ENCODE measurements at places on chromosomes 1 and 21.

GRCh38 chr1:185412385-185413087, 95.5 kb upstream of the IVNS1ABP start:
- no peak for DNase-seq

DNA sequence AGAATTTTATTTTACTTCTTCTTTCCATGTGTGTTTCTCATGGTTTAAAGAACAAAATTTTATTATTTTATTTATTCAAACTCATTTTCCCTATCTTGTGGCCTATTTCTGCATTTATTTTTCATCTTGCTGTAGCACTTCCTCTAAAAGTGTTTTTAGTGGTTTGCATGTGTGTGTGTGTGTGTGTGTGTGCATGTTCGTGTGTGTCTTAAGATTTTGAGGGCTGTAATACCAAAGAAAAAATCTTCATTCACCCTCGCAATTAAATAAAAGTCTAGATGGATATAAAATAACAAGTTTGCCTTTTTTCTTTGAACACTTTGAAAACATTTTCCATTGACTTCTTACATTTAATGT, 24.6 kb upstream of the FCRL3 start:
- DNase-seq: no peak

DNA sequence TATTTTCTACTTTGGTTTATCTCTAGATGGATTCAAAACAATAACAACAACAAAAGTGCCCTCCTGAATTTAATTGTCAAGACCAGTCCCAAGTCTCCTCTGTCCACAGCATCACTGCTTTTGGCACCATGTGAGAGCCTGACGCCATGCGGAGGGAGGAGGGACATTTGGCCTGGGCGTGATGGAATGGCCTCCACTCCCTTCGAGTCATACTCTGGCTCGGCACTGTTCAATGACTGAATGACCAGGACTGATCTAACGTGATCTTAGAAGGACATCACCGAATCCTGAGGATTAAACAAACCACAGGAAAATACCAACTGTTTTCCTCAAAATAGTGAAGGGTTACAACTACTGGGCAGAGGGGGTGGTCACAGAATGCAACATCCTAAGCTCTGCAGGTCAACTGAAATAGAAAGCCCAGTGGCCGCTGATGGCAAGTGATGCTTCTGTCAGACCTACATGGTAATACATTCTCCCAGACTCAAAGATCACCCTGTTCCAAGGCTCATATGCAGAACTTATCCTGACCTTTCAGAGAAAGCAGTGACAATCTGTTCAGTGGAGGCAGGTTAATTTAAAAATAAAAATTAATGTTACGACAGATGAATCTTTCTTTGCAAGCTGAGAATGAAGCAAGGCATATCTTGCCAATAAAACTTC, 19.1 kb downstream of the SRSF4 start:
- DNase-seq: no peak

- peak; percentile 34 for DNase-seq
Measured at GRCh38 chr1:56644919-56645676, at the start of gene PRKAA2. Gene PRKAA2, plus strand, starts transcription at chr1:56645314. Its CDS starts 74 bp downstream, at chr1:56645388.

GRCh38 chr1:76128096-76128495, 53.5 kb downstream of the ST6GALNAC3 start:
- no peak for DNase-seq

DNA sequence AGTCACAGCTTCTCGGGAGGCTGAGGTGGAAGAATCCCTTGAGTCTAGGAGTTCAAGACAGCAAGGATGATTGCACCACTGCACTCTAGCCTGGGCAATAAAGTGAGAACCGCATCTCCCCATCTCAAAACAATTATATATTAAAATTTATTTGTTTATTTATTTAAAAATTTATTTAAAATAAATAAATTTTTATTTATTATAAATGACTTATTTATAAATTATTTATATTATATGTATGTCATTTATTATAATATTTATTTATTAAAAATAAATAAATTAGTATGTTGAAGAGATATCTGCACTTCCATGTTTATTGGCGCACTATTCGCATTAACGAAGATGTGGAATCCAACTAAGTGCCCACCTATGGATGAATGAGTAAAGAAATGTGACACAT, 683.2 kb upstream of the BRINP3 start:
- DNase-seq: no peak

DNA sequence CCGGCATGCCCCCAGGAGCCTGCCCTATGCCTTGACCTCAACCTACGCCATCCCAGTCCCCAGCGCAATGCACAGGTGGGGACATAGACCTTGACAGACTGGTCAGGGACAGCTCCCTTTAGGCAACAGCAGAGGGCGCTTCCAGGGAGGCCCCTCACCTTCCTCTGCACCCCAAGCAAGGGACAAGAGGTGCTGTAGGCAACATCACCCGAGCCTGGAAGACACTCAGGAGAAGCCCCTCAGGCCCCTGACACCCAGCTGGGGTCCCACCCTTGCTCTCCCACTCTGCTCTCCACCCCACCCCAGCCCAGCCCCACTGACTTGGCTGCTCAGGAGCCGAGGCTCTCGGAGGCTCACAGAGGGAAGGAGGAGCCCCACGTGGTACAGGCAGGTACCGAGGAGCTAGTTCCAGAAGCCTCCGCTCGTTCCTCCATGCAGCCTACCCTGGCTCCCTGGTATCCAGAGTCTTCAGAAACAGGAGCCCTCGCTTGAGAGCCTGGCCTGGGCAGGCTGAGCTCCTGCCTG, 2.4 kb upstream of the WNT3A start:
- DNase-seq: no peak

GRCh38 chr1:47803815-47804501, 193.2 kb downstream of the TRABD2B start:
- no peak for DNase-seq

DNA sequence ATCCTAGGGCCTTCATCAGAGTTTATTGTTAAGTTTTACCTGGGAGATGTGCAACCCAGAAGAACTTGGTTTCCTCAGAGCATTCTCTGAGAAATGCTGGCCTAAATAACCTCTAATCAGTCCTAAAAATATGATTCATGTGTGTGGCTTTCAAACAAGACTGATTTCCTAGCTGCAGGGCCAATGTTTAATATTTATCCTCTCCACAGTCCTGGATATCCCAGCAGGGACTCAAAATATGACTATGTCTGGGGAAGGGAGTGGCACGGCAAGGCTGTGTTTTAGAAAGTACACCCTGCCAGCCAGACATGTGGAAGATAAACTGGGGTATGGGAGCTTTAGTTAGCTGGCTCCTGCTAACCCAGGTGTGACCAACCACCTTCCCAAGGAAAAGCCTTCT, 26.3 kb downstream of the PLPP3 start:
- no peak for DNase-seq

DNA sequence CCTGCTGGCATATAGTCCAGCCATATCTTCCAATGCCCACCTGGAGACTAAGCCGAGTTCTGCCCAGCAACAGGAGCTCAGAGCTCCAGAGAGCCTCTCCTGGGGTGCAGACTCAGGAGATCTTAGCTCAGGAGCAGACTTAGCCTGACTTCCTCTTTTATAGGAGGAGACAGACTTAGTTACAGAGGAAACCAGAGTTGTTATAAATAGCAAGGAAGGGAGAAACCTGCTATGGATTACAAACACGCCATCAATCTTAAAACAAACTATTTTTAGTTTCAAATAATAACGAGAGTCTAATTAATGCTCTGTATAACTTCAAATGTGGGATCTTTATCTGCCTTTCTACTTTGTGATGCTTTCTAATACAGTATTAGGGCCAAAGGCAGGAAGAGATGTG, 3.3 kb upstream of the KIF21B start:
- peak; percentile 12 for DNase-seq

- DNase-seq: no peak
Measured at GRCh38 chr1:24567792-24568388, 12.0 kb downstream of the NCMAP start.

- no peak for DNase-seq
Measured at GRCh38 chr1:55519937-55520683, 304.9 kb upstream of the USP24 start.

GRCh38 chr1:46535063-46535462, 16.4 kb downstream of the KNCN start:
- no peak for DNase-seq

DNA sequence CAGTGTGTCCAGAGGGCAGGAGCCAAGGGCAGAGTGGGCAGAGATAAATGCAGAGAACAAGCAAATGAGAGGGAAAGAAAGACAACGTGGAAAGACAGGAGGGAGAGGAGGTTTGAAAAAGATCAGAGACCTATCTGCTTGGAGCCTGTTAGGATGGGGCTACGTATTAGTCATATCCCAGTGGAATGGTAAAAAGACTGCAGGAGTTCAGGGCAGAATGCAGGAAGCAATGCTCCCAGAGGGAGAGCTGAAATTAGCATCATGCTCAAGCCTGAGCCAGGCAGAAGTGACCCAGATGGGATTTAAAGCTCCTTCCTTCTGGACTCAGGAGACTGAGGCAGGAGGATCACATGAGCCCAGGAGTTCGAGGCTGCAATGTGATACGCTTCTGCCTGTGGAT, 261.3 kb upstream of the CHRM3 start:
- DNase-seq: no peak

DNA sequence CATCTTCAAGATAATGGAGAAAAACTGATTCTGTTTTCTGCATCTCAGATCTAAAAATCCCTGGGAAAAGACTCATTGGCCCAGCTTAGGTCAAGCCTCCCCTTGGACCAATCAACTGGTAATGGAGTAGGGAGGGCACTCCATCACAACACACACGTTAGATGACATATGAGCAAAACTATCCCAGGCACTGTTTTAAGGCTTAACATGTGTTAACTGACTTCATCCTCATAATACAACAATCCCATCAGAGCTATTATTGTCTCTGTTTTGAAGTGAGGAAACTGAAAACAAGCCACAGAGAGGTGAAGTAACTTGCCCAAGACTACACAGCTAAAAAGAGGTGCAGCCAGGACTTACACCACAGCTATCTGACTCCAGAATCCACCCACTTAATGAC, 14.7 kb upstream of the CITED4 start:
- DNase-seq: no peak

DNA sequence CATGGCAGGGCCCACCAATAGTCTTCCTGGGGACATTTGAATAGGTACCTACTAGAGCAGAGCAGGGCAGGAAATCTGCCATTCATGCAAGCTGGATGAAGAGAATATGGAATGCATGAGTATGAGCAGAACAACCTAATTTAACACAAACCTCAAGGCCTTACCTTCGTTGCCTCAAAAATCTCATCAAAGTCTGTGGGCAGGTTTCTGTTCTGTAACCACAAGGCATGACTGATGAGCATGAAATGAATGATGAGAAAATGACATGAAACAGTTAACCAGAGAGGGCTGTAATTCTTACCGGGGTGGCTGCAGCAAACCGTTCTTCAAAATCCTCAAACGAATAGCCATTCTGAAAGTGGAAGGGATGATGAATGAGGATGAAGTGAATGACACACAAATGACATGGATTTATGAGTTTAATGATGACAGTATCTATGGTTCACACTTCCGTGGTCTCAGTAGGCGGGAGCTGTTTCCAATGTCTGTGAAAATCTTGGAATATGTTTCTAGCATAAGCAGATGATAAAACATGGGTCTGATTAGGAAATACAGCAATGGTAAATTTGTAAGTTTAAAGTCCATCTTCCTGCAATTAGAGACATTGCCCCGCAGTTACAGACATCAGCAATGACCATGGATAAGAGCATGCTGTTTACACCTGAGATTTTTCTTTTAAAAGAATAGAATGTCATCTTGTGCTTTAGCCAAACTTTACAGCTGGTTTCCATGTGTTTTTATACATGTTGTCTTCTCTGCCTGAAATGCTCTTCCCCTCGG, 67.6 kb upstream of the C8B start:
- no peak for DNase-seq

- no peak for DNase-seq
Measured at GRCh38 chr1:65769636-65770035, 23.1 kb upstream of the PDE4B start.

DNA sequence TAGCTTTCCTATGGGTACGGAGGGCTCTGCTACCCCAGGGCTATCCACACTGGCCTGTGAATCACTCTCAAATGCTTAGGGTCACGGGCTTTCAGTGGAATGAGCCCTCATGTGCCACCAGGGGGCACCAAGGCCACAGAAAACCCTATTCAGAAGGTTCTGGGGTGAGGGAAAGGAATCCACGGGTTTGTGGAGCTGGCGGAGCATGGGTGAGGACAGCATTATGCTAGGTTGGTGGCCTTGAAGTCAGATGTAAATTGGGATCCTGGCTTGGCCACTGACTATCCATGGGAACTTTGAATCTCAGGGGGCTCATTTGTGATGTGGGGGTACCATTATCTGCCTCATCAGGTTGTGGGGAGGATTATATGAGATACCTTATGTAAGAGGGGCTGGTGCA, 5.1 kb upstream of the LAMTOR5 start:
- peak; percentile 81 for DNase-seq

- DNase-seq: no peak
Measured at GRCh38 chr1:184632415-184633175, 122.1 kb downstream of the EDEM3 start.

- DNase-seq: no peak
Measured at GRCh38 chr1:26838474-26839338, 12.2 kb downstream of the ZDHHC18 start.

DNA sequence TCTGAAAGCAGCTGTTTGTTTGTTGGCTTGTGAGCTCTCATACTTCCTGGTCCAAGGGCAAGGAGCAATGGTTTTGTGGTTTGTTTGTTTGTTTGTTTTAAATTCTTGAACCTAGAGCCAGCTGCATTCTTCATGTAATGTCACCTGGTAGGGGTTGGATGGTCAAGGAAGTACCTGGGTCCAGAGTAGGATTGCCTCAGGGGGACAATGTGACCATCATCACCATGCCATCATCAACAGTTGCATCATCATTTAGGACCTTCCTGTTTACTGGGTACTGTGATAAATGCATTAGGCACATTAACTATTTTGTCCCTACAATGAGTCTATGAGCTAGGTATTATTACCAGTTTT, 14.7 kb upstream of the MYOG start:
- no peak for DNase-seq

- DNase-seq: no peak
Measured at GRCh38 chr21:38363693-38364092, 106.9 kb downstream of the KCNJ15 start.

- DNase-seq: no peak
Measured at GRCh38 chr1:151924691-151925587, 15.6 kb upstream of the THEM4 start.

DNA sequence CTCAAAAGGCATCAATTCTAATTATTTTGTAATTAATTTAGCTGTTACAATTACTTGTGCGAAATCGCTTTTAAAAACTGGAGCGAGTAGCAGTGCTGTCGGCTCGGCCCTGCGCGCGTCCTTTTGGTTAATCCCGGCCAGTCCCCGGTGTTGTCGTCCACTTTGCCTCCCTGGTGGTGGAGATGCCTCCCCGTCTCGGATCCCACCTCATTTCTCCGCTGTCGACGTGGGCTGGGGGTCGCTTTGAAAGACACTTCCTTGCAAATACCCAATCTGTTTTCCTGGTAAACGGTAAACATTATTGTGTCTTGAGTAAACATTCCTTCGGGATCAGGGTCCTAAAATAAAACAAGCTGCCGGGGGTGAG, 3.7 kb downstream of the FOXD3 start:
- no peak for DNase-seq

DNA sequence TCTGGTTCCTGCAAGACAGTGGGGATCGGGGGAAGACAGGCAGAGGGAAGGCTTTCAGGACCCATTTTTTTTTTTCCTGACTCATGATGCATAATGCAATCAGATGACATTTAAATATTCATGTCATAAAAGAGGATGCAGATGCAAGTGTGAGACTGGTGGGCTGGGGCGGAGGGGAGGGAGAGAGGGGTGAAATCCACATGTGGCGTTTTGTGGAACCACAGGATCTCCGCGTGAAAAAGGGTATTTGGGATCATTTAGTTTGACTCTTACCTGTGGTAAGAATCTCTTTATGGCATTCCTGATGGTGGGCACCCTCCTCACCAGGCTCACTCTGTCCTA, 249.3 kb upstream of the CSF3R start:
- DNase-seq: no peak

Measured in midbrain (tissue), 1 donor.